ENCODE measurements at places on chromosomes 4 and X. TPM values are rescaled to one million over a fixed set of nuclear protein-coding genes. Genes with fewer than 3 reads are reported as not detected.

DNA sequence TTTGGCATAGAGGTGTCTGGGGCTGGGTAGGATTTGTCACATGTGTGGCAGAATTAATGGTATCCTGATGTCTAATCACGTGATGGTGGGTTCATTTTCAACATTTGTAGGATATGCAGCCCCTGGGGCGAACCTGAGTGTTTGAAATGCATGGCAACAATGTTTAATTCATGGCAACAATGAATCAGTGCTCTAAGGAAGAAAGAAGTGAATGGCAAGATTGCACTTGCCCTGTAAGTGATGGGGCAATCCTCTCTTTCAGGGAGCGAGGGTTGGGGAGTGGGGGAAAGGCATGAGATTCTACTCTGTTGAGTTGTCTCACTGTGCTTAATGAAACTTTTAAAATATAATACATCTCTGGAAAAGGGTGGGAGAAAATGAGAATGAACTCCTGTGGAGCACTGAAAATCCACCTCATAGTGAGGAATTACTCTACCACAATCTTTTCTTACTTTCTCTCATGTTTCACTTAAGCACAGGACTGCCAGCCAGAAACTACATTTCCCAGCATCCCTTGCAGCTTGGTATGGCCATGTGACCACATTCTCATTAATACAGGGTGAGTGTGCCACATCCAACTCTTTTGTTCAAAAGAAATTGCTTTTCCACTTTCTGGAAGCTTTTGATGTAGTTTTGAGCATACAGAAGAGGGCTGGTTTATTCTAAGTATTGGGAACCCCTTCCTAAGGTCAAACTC, 64.0 kb upstream of the PGM2 start:
- DNase-seq: no peak

GRCh38 chr4:76035141-76035540, 729 bp downstream of the CXCL11 start:
- no peak for DNase-seq

DNA sequence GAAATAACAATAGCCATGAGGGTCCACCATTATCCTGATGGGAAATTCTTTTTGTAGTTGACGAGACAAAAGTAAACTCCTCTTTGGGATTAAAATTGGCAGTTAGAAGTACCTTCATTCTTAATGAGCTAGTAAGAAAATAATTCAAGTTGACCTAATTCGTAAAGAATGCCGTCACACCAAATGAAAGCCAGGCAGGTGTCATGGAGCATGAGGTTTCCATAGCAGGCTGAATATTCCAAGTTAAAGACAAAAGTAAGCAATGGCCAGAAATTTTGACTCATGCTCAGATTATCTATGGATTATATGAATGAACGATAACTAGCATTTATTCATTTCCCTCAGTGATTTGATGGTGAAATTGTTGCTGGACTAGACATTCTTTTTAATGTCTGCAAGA, 192.2 kb upstream of the FAT1 start:
- no peak for DNase-seq

DNA sequence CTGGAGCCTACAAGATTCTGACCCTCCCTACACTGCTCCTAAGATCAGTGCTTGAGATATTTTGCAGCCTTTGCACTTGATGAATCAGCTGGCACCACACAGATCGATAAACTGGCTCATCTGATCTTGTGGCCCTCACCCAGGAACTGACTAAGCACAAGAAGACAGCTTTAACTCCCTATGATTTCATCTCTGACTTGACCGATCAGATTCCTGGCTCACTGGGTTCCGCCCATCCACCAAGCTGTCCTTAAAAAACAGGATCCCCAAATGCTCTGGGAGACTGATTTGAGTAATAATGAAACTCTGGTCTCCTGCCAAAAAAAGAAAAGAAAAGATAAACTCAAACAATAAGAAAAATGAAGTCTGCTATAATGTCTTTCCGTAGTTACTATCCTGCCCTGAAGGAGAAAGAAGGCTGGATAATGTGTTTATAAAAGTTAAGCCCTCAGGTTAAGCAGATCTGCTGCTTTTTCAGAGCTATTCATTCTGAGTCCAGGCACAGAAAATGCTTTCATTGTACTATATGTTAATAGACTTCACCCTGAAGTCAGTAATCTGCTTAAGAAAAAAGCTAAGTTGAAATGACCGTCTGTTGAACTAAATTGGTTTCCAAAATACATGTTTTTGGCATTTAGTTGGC, 795.2 kb downstream of the TRIML1 start:
- DNase-seq: no peak

DNA sequence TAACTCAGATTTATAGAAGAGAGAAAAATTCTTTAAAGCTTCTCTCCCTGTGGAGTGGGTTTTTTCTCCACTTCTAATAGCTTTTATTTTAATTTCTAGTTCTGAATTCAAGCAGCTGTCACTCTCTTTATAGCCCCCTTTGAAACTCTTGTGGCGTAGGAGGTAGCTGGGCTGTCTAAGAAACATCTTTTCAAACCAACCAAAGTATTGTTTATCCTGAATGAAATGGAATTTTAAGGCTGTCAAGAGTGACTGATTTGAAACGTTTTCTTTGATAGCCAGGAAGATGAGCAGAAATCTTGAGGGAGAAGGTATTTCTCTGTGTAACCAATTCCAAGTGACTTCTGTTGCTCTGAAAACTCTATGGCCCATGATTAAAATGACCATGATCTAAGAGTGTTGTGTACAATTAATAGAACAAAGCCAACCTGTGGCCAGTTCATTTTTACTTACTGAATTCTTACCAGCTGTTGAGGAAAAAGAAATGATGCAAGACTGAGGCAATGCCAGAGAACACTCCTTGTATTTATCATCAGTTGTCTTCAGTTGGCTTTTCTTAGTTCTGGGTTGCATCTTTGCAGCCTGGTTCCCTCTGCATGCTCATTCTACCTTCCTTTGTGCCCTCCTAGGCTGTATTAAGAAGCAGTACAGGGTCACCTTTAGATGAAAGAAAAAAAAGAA, 298.4 kb downstream of the ARHGAP10 start:
- peak; percentile 43 for DNase-seq

- DNase-seq: no peak
These were observed 138.7 kb downstream of the PDGFC start for GRCh38 chr4:156832886-156833285.

- no peak for DNase-seq
These were observed 16.8 kb downstream of the KDM6A start for GRCh38 chrX:44889824-44890223.

DNA sequence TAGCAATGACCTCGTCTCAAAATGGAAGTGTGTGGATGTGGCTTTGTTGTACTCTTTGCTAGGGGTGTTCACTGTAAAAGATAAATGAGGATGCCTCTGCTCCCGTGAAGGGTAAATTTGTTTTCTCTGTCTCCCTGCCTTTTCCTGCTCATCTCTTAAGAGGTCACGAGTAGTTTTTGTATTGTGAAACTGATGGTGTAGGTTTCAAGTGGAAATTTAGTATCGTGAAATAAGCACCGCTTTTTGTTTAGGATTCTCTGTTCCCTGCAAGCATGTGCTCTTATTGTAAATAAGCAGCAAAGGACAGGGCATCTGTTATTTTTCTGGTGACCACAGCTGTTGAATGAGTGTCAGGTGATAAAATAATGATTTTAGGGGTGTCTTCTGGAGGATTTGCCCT, 104.6 kb downstream of the PHEX start:
- no peak for DNase-seq

DNA sequence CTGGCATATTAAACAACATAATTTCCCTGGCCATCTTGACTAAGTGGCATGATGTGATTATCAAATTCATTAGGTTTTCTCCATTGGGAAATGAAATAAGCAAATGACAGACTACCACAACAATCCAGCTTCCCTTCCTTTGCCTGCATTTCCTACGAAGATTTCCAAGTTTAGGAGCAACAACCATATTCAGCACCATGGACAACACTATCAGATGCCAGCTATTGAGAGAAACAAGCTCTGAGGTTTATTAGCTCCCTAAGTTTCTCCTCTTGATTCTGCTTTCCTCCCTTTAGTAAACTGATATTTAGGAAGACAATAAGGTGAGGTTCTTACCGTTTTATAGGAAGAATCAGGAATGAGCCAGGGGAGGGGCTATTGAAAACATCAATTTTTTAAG, 36.2 kb downstream of the DCX start:
- no peak for DNase-seq

DNA sequence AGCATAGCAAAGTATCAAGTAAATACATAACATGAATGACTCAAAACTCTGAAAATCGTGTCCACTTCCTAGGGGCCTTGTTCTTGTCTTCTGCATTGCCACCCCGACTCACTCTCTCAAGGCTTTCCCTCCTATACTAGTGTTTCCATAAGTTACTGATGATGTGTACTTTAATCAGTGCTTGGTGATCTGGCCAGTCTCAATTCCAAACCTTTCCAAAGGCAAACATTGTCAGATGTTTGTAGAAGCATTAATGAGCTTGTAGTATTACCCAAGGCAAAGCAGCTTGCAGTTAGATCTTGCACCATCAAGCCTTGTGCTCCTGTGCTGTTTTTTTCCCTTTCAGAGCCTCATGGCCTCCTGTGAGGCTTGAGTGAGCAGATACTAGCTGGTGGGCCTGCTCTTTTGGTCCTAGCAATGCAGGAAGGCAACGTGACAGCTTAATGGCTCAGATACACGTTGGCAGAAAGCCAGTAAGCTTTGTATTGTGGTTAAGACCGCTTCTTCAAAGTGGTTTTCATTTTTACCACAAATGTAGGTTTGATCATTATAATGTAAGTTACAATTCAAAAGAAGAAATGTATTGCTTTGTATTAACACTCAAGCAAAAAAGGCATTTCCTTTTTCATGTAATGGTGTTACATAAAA, 51.8 kb downstream of the RBPJ start:
- no peak for DNase-seq

DNA sequence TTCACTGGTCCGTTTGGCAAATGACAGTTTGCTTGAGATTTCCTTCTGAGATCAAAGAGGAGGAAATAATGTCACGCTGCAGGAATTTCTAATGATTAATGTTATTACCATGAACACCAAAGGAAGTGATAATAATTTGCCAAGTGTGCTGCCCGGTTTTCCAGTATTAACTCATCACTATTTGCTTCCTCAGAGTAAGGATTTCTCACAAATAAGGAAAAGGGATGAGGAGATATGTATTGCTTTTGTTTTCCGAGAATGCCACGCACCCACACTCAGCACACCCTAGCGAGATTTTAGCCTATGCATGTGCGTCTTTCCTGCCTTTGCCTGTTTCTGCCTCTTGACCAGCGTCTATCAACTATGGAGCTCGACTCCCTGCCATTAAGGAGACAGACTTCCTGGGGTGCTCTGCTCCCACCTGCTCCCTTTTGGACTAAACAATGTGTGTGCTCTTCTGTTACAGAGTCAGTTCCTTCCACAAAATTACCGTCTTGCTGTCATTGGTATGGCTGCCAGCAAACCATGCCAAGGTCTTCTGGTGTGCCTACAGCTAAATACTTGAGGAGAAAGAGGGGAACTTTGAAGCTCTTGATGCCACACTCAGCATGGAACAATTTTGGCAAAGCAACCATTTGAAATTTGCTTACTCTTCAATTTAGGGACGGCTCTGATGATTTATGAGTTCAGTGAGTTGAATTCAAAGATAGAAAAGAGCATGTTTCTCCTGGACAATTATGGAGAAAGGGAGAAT, 393.1 kb upstream of the ZFP42 start:
- peak; percentile 36 for DNase-seq

DNA sequence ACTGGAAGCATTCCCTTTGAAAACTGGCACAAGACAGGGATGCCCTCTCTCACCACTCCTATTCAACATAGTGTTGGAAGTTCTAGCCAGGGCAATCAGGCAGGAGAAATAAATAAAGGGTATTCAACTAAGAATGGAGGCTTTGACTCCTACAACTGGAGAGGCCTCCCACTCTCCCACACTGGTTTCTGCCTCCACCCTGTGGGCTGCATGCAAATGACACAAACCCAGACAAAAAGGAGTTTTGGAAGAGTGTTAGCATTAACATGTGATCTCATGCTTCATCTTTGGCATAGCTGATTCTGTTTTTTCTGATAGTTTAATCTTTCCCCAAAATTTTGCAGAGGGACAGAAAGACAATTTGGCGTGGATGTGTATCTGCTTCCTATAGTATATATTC, 80.8 kb upstream of the IQCM start:
- no peak for DNase-seq

DNA sequence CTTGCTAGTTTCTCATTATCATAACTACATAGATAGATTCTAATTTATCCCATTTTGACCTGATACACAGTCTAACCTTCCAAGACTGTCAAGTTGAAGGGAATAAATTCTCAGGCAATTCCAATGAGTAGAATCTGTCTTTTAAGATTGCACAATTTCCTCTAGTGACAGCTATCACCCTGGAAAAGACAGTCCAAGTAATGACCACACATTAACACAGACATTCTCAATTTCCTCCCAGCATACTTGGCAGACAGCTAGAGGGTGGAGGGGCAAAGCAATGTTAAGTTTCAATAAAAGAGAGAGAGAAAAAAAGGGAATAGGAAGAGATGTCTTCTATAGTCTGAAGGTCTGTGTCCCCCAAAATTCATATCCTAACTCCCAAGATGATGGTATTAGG, 234.7 kb downstream of the LDB2 start:
- no peak for DNase-seq

- no peak for DNase-seq
These were observed 55.4 kb upstream of the PLAC1 start for GRCh38 chrX:134713618-134714107.

DNA sequence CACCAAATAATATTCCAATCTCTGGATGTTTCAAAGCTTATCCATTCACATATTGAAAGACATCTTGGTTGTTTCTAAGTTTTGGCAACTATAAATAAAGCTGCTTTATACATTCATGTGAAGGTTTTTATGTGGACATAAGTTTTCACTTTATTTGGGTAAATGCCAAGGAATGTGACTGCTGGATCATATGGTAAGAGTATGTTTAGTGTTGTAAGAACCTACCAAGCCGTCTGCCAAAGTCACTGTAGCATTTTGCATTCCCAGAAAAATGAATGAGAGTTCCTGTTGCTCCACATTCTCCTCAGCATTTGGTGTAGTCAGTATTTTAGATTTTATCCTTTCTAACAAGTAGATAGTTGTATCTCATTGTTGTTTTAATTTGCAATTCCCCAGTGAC, 1047.7 kb downstream of the C4orf33 start:
- no peak for DNase-seq

GRCh38 chr4:152785639-152786615, 6.2 kb downstream of the ARFIP1 start:
- peak; percentile 10 for DNase-seq

Gene RBM47
- 0.52 TPM for polyA plus RNA-seq

Gene BGN
- 487 TPM for polyA plus RNA-seq

Gene PRRG1
- 15.4 TPM for polyA plus RNA-seq

Gene PABPC5
- polyA plus RNA-seq: 0.99 TPM

Gene TMEM156
- polyA plus RNA-seq: 0.15 TPM

Gene IL21
- not detected for polyA plus RNA-seq

Gene GYG2
- 9.3 TPM for polyA plus RNA-seq

Gene SMR3B
- not detected for polyA plus RNA-seq
